Stimulated activated CD4-positive, alpha-beta T cell treated with anti-CD3 and anti-CD28 coated beads, Interleukin-12 subunit alpha, Interleukin-12 subunit beta, amount 100 ng/mL, for 24 hours (primary cell): ENCODE measurements at places on chromosomes 2 and 18.

DNA sequence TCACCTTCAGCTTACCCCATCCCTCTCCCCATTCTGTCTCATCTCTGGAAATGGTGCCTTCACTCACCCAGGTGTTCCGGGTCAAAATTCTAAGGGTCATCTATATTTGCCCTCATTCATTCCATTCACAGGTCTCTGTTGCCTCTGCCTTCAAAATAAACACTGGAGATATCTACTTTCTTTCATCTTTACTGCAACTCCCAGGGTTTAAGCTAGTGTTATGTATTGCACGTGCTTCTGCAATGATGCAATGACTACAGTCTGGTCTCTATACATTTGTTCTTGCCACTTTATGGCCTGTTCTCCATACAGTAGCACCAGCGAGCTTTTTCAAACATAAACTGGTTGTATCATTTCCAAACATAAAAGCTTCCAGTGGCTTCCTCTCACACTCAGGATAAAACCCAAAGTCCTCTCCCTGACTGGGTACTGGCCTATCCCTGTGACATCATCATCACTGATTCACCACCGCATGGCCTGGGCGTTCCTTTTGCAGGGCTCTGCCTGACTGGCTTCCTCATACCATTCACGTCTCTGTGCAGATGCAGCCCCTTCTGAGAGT lies 14.3 kb downstream of the DSG2 start:
- DNase-seq, result no peak

GRCh38 chr2:165627470-165627869 lies 158.0 kb downstream of the CSRNP3 start:
- DNase-seq, result no peak

DNA sequence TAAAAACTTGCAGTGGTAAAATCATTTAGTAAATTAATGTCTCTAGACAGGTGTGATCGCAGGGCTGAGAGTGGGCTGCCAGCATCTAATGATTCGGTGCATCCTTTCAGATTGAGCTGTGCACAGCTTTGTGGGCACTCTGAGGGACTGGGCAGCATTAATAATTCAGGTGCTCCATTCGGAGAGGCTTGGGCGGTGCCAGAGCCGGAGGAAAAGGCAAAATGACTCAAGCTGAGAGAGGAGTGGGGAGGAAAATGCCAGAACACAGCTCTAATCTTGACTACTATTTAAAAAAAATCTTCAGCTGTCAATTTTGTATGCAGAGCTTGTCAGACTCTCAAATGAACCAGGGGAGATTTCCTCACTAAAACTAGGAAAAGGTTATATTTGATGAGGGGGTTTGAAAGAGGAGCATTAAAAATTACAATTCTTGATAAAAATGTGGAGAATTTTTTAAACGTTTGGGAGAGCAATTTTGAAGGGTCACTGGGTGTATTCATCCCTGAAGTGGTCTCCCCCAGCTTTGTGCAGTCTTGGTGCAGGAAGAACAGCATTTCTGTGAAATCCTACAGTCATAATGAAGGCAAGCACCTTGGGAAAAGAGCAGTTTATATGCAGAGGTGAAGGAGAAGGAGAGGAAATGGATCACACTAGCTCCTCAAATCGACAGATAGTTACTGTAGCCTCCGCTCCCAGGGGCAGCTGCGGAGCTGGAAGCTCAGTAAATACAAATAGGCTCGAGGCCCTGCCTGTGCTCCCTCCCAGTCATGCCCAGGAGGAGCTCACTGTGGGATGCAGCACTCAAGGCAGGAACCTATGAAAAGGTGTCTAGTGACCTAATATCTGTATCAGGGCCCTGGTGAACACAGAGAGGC lies 535.4 kb upstream of the RAB6C start:
- DNase-seq, result no peak

GRCh38 chr2:172000696-172001361 lies 1.1 kb downstream of the METAP1D start:
- no peak for DNase-seq

DNA sequence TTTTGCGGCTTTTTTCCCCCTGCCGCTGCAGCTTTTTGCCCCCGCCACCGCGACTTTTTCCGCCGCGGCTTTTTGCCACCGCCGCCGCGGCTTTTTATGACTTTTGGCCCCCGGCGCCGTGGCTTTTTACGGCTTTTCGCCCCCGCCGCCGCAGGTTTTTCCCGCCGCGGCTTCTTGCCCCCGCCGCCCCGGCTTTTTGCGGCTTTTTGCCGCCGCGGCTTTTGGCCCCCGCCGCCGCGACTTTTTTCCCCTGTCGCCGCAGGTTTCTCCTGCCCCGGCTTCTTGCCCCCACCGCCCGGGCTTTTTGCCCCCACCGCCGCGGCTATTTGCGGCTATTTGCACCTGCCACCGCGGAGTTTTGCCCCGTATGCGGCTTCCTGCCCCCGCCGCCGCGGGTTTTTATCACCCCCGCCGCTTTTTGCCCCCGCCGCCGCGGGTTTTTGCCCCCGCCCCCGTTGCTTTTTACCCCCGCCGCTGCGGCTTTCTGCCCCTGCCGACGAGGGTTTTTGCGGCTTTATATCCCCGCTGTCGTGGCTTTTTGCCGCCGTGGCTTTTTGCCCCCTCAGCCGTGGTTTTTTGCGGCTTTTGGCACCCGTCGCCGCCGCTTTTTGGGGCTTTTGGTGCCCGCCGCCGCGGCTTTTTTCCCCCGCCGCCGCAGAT lies 2750.9 kb downstream of the RPIA start:
- DNase-seq, result no peak

- peak; percentile 31 for DNase-seq
These were observed at the start of gene ADGRF3 for GRCh38 chr2:26346454-26347053. Gene ADGRF3 (minus strand): TSS chr2:26346789. CDS start chr2:26346234, 555 bp downstream.

GRCh38 chr18:44579028-44579702 lies 101.5 kb upstream of the SETBP1 start:
- no peak for DNase-seq

DNA sequence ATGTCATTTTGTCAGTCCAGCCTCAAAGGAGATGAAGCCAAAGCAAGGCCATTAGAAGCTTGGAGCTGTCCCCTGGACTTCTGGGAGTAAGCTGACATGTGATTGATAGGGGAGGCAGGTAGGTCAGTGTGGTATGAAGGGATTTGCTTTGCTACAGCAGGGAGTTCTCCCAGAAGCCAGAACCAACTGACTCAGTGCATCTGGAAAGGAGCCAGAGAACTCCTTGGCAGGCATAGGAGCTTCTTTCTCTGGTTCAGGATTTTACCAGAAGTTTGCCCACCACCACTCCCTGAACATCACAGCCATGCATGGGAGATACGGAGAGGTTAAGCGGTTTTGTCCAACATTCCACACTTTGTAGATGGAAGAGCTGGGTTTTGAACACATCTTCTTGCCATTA lies 24.5 kb upstream of the KCNE4 start:
- no peak for DNase-seq

GRCh38 chr2:99881901-99882591 lies 260.3 kb downstream of the AFF3 start:
- no peak for DNase-seq

GRCh38 chr2:224133387-224133786 lies 94.3 kb upstream of the SERPINE2 start:
- no peak for DNase-seq

DNA sequence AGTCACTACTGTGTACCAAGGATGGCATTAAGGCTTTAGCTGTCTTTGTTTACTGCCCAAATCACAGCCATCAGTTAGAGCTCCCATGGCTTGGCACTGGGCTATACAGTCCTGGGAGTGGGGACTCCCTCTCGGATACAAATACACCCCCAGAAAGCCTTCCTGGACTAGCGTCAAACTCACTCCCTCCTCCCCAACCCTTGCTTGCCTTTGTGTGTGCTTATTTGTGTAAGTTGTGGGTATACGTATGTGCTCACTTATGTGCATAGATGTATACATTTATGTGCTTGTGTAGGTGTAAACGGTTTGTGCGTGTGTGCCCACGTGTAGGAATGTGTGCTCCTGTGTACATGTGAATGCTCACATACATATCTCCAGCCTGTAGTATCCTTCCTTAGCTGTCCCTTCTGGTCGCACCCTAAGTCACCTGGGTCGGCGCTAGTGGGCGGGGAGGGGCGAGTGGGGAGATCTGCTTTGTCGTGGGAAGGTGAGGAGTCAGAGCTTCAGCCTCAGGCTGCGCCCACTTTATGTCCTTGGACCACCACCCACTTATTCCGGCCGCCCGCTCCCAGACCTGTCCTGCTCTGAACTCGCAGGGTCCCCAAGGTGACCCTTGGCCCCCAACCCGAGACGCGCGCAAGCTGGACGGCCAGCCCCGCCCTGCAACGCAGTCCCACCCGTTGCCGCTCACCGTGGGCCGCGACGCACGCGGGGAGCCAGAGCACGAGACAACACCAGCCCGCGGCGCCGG lies 461 bp downstream of the PRADC1 start:
- peak; percentile 17 for DNase-seq

DNA sequence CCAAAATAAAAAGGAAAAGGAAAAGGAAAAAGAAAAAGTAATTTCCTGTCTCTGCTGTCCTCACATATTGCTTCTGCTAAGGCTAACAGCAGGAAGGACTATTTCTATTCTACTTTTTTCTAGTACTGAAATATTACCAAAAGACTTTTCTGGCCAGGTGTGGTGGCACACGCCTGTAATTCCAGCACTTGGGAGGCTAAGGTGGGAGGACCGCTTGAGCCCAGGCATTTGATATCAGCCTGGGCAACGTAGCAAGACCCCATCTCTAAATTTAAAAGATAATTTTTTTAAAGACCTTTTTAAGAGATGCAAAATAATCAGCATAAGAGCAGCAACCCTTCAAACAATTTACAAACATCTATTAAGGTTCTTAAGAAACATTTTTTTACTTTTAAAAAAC lies 31.2 kb downstream of the FASTKD1 start:
- no peak for DNase-seq

GRCh38 chr18:23528580-23529472 lies 25.5 kb downstream of the RMC1 start:
- DNase-seq, result no peak

- DNase-seq, result no peak
These were observed 37.2 kb upstream of the PXDN start for GRCh38 chr2:1781291-1782080.

GRCh38 chr2:15745907-15746702 lies 154.4 kb downstream of the DDX1 start:
- DNase-seq, result no peak

- no peak for DNase-seq
These were observed 21.1 kb downstream of the VWA3B start for GRCh38 chr2:98108110-98108509.

- peak; percentile 4 for DNase-seq
These were observed 51.8 kb upstream of the RAB27B start for GRCh38 chr18:54776282-54776977.

DNA sequence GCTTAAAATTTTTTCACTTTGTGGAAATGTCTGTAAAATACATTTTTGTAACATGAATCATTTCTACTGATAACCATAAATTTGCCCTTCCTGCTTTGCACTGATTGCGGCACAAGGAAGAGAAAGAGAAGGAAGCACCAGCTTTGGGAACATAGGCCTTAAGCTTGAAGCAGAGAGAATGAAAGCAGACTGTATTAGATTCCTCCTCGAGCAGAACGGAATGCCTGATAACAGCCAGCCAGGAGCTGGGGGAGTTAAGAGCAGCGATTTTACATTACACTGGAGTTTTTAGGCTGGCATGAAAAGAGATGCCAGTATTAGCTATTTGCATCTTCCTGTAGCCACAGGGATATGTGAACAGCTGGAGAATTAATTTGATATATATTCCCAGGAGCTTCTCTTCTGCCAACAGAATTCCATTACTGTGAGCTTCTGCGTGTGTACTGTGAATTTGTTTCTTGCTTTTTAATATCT lies 33.5 kb downstream of the CRIM1 start:
- DNase-seq, result no peak
